ENCODE measurements at places on chromosomes 7 and 10.

GRCh38 chr10:78706726-78707540, 361.8 kb upstream of the ZMIZ1 start:
- no peak for DNase-seq

GRCh38 chr10:89347701-89348457, 20.1 kb downstream of the IFIT3 start:
- DNase-seq = no peak

- no peak for DNase-seq
Observed at GRCh38 chr7:143983960-143984359, 16.2 kb upstream of the OR6B1 start.

- DNase-seq = no peak
Observed at GRCh38 chr7:153066711-153067110, 307.2 kb downstream of the ACTR3B start.

DNA sequence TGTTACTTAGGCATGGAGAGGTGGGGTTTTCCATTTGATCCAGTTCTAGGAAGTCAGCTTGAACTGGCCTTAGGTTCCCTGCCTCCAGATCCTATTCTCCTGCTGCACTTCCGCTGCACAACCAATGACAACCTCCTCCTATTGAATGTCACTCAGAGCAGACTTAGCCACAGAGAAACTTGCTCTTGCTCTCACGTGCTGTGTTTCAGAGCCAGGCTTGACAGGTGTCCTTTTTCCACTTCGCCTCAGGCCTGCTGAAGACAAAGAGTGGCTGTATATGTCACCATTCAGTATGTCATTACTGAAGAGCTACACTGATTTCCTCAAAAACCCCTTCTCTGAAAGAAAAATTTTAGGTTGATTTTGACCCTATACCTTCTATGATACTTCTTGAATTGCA, 115.4 kb upstream of the ETV1 start:
- DNase-seq = no peak

DNA sequence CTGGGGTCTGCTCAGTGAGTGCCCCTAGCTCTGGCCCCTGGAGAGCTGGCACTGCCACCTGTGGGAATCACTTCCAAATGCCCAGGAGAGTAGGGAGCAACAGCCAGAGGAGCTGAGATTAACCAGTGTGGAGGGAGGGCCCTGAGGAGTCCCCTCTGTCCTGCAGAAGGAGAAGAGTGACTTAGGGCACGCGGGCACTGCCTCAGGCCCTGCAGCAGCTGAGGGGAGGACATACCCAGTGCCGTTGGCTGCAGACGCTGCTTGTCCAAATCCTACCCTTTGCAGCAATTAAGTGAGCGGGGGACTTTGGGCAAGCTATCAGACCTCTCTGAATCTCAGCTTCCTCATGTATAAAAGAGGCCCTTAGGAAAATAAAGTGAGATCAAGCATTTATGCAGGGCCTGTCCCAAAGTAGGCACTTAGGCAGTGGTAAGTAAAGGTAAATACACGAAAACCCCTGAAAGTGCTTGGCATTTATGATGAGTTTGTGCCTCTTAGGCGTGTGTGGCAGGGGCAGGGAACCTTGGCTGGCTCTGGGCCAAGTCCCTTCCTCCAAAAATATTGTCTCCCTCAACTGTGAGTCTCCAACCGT, 16.9 kb downstream of the PRF1 start:
- DNase-seq = no peak

DNA sequence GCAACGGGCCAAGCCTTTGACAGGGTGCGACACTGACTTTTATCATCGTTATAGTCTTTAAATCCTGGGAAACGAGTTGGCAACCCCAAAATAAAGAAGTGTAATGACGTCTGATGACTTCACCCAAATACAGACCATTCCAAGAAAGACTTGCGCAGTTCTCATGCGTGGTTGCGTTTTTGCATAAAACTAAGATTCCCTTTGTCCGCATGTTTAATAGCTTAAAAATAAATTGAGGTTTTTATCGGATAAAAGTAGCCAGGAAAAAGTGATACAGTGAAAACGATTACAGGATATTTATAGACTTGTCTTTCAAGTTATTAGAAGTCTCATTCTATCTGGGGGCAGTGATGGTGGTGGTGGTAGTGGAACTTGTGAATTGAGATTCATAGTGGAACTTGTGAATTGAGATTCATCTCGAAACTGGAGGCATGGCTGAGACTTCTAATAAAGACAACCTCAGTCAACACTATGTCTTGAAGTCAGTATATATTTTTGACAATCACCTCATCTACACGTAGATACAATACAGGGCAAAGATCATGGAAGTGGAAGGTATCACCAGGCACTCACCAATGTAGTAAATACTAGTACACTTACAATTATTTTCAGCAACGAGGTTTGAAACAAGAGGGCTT, 1.2 kb upstream of the NAMPT start:
- no peak for DNase-seq

GRCh38 chr7:82805527-82805960, 357.1 kb downstream of the PCLO start:
- no peak for DNase-seq

DNA sequence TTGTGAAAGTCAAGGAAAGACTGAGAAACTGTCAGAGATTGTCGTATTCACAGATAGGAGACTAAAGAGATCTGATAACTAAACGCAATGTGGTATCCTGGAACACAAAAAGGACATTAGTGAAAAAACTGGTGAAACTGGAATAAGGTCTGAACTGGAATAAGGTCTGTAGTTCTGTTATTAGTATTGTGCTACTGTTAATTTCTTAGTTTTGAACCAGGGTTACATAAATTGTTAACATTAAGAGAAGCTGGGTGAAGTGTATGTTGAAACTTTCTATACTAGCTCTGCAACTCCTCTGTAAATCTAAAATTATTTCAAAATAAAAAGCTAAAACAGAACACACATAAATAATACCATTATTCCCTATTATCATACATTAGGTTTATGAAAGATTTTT, 3.4 kb upstream of the NT5C2 start:
- DNase-seq = no peak

DNA sequence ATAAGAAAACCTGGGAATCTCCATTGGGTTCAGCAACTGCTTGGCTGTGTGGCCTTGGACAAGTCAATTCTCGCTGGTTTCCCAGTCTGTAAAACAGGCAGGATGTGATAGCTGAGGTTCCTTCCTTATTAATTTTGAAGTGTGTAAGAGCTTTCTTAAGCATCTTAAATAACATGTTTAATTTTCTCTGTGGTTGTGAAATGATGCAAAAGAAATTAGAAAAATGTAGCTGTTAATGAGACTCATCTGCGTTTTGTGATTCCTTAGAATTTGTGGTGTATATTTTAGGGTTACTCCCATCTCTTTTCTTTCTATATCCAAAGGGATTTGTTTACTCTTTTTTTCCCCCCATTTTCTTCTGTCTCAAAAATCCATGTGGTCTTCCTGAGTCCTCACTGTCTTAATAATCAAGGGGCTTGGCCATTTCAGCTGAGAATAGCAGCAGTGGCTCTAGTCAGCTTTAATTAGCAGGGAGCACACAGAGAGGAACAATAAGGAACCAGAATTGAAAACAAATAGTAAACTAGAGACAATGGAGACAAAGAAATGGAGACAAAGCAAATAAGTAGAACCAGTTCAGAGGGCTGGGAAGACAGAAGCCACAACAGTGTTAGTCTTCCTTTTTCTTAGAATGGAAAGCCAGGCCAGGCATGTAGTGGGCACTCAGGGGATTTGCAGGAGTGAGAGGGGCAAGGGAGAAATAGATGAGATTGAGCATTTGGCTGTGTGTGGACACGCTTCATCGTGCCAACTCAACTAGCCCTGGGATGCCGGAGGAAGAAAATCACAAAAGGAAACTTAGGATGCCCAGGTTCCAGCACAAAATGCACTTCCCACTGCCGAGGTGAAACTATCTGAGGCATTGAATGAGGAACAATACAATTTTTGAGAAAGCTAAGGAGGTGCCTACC, 93.9 kb downstream of the CHN2 start:
- DNase-seq = no peak

DNA sequence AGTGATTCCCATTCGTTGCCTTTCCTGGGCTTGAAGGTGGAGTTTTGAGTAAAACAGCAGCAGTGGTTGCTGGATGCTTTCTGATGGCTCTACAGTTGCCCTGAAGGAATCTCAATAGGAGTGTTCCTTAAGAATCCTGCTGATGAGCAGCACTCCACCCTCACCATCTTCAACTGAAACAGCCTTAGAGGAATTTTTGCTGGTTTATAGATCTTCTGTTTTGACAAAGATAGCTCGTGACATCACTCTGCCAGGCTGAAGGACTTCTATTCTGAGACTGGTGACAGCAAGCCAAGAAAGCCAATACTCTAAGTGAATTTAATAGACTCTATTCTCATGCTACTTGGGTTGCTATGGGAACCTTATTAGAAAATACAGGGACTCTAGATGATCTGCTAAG, 1014.7 kb downstream of the NRG3 start:
- DNase-seq = no peak

DNA sequence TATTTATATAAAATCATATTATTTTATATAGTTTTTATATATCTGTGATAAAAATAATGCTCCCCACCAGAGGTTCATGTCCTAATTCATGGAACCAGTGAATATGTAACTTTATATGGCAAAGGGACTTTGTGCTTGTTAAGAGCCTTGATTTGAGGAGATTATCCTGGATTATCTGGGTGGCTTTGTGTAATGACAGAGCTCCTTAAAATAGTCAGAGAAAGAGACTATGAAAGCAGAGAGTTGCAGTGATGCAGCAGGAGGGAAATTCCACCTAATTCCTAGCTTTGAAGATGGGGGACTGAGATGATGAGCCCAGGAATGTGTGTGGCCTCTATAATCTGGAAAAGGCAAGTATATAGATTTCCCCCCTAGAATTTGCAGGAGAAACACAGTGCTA, 1034.2 kb upstream of the C7orf33 start:
- DNase-seq = no peak

DNA sequence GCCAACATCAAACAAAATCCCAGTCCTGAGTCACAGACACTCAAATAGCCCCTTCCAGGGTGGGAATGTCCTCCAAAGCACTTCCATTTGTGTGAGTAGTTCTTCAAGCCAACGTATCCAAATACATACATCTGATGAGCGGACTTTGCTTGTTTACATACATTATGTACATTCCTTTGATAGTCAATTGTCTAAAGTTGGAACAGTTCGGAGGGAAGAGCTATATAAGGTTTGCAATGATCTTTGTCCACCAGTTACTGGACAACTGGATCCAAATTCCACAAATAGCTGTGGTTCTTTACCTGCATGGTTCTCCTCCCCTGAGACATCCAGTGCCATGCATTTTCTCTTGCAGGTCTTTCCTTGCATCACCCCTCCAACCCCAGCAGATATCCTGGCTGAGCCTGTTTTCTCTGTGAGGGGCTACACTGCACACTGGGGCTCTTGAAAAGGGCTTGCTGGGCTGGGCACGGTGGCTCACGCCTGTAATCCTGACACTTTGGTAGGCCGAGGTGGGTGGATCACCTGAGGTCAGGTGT, 4.7 kb upstream of the MGMT start:
- DNase-seq = no peak

GRCh38 chr7:121187676-121188075, 141.1 kb upstream of the WNT16 start:
- no peak for DNase-seq

- DNase-seq = no peak
Observed at GRCh38 chr7:52253953-52254352, 781.5 kb upstream of the POM121L12 start.

- no peak for DNase-seq
Observed at GRCh38 chr10:101565370-101565900, 22.6 kb downstream of the POLL start.

DNA sequence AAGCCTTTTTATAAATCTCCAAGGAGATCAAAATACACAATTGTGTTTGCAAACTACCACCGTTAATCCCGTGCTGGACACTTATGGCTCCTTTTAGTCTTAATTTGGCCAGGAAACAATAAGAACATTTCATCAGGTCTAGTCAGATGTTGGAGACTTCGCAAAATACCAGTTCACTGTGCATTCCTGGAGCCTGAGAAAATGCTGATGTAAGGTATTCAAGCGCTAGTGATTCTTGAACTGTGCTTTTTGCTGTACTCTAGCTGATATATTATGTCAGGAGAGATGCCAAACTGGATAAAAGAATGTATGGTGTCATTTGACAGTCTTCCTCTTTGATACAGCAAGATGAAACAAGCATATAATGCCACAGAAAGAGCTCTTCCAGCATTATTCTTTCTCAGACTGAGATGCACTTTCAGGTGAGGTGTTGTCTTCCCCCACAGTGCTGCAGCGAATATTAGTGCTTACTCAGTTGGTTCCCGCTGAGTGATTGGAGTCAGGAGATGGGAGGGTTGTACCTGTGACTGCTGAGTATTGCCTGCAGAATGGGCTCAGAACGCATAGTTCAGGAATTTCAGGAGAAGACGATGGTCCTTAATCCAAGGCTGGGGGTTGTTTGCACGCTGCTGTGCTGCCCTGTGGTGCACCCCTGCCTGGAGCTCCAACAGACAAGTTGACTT, 59.2 kb downstream of the OGDH start:
- no peak for DNase-seq

Data from naive thymus-derived CD4-positive, alpha-beta T cell (primary cell).